NCI-H510A treated with DMSO at 0.1 percent for 48 hours (cell line): ENCODE measurements at places on chromosomes 12 and 14.

DNA sequence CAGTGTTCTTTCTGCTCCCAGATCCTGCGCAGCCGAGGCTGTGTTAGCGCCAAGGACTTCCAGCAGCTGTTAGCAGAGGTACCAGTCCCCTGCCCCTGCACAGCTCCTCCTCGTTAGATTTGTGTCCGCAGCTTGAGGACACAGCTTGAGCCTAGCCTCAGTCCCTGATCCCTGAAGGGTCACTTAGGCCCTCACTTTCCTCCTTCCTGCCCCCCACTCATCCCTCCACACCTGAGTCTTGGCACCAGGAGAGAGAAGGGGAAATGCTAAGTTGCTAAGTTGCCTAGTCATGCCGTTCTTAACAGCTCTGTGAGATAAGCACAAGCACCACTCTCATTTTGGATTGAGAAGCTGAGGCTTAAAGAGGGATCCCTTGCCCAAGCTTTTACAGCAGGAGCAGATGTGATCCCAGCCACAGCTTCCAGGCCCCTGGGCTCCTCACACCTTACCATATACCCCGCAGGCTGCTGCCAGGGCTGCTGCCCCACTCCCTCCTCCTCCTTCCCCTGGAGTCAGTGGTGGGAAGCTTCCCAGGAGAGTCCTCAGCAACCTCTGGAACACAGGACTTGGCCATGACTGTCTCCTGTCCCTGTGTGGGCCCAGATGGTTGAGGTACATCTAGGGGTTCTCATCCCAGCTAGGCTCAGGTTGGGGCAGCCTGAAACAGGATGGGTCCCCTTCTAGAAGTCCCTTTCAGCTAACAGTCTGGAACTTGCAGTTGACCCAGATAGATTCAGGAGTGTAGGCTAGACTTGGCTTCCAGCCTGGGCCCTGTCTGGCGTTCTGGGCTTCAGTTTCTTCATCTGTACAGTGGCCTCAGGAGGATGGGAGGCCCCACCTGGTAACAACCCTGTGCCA lies 975 bp downstream of the OGFOD2 start:
- DNase-seq: no peak

GRCh38 chr12:81141217-81141616 lies 63.3 kb downstream of the ACSS3 start:
- DNase-seq: no peak

DNA sequence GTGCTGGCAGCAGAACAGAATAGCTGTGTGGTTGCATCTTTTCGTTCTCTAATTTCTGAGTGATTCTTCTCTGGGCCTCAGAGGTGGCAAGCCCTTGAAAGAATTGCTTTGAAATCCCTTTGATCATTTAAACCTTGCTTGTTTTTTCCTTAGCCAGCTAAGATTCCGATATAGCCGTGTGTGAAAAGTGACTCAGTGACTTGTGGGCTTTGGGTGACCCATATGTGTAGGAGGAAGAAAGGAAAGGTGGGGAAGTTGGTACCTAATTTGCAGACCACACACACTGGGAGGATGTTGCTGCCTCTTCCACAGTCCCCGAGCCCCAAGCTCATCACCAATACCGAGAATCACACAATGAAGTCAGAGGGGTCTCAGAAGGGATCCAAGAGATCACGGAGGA lies 18.8 kb downstream of the SLC24A4 start:
- no peak for DNase-seq

GRCh38 chr14:51087031-51087441 lies 7.9 kb downstream of the TRIM9 start:
- DNase-seq: peak; percentile 10

GRCh38 chr12:11136075-11136474 lies 1.6 kb upstream of the TAS2R30 start:
- no peak for DNase-seq

DNA sequence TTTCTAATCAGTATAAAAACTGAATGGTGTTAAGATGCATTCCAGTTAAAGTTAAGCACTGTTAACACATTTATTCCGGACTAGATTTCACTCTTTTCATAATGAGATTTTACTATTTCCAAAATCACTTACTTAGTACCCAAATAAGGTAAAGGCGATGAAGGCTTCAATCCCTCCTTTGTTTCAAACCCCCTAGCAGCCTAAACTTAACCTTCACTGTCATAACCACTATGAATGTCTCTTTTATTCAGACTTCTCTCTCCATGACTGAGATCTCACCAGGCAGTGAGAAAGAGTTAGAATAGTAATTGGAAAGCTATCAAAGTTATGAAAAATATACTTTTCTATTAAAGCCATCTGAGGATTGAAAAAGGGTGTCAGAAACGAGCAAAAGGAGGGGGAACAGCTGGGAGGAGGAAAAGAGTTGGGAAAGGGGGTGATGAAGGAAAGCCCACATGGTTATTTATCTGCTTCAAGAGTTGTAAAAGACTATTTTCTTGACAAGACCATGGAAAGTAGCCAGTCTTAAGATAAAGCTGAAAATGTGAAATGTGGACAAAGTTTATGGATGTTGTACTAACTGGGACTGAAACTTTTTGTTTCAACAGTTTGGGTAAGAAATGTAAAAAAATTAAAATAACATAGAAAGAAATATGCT lies 11.7 kb downstream of the EPS8 start:
- DNase-seq: no peak

DNA sequence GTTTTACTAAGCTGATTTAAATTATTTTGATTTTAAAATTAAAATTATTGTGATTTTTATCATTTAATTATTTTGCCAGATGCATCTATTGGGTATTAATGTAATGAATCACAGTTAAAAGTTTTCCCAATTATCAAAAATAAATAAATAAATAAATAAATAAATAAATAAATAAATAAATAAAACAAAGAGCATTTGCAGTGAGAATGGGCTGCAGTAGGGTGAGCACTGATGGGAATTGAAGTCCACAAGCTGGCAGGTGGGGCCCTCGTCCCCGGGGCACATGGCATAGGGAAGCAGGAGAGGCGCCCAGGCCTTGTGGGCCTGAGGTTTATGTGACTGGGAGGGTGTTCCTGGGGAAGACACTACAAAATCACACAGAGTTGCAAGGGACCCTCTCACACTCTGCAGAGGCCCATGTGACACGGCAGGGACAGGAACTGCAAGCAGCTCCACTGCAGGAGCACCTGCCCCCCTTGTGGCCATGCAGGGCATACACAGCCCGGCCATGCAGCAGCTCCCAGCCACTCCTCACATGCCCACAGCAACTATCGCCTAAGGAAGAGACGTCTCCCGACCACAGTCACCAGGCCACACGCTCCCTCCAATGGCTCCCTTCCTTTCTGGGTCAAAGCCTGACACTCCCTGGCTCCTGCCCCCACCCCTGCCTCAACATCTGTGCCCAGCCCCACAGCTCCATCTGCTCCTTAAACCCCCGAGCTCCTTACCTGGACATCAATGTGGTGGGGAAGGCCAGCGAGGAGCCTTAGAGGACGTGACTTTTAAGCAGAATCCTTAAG lies 256.3 kb upstream of the SFSWAP start:
- no peak for DNase-seq

DNA sequence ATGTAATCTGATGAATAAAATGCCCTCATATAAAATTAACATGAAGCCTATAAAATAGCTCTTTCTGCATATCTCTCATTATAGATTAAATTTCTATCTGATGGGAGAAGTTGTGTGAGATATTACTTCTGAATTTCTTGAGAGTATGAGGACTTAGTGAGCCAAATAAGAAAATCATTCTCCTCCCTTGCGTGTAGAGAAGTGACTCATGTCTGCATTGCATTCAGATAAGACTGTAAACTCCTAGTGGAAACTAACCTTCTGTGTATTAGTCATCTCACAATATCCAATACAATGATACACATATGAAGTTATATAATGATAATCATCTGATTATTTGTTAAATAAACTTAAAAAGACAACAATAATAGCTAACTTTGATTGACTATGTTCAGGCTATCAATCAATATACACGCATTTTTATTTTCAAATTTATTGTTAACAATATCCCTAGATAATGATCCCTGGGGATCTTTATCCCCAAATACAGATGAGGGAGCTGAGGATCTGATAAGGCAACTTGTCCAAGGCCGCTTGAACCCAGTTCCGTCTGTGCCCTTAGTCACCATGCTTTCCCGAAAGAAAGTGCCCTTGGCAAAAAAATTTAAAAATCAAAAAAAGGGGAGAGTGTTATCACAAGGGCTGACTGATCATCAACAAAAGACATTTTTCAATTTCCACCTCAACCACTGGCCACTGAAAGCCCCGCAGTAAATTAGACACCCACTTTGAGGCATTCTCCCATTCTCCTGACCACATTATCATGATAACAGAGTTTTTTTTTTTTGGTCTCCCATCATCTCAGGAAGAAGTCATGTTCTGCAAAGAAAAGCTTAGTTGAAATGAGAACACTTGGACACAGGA lies 189.2 kb upstream of the RASSF8 start:
- DNase-seq: no peak
